ENCODE measurements at places on chromosomes 2 and 18.

GRCh38 chr18:55386545-55386944 lies 201.4 kb downstream of the TCF4 start:
- no peak for DNase-seq

GRCh38 chr2:232562515-232563151 lies 12.1 kb downstream of the EIF4E2 start:
- DNase-seq: no peak

GRCh38 chr2:198098918-198099317 lies 294.5 kb downstream of the PLCL1 start:
- peak; percentile 9 for DNase-seq

DNA sequence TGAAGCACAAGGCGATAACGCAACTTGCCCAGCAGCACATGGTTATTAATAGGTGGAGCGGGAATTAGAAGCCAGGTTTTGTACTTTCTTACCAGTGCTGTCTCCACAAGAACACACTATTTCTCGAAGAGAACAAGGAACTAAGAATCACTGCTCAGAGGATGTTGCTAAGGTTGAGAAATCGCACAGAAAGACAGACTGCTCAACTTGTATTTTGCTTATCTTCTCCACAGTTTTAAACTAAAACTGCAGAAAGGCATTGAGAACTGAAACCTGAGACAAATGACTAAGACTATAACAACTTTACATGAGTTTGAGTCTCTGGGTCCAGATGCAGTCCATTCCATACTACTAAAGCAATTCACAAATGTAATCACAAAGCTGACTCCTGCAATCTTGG lies 6.2 kb downstream of the PRKD3 start:
- DNase-seq: peak; percentile 57

GRCh38 chr2:128722489-128722888 lies 403.8 kb upstream of the HS6ST1 start:
- DNase-seq: no peak

DNA sequence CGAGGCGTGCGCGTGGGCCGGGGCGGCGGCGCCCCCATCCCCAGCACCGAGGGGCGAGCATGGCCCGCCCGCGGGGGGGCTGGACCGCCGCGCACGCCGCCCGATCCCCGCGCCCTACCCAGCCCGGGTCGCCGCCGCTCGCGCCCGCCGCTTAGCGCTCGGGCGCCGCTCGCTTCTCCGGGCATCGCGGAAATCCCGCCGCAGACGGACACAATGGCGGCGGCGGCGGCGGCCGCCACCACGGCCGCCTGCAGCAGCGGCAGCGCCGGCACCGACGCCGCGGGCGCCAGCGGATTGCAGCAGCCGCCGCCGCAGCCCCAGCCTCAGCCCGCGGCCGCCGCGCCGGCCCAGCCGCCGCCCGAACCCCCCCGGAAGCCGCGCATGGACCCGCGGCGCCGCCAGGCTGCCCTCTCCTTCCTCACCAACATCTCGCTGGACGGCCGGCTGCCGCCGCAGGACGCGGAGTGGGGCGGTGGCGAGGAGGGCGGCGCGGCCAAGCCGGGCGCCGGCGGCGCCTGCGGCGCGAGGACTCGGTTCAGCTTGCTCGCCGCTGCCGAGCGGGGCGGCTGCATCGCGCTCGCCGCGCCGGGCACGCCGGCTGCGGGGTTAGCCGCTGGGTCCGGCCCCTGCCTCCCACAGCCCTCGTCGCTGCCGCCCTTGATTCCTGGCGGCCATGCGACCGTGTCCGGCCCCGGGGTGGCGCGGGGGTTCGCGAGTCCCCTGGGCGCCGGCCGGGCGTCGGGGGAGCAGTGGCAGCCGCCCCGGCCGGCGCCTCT lies 453 bp downstream of the CABLES1 start:
- DNase-seq: peak; percentile 58

DNA sequence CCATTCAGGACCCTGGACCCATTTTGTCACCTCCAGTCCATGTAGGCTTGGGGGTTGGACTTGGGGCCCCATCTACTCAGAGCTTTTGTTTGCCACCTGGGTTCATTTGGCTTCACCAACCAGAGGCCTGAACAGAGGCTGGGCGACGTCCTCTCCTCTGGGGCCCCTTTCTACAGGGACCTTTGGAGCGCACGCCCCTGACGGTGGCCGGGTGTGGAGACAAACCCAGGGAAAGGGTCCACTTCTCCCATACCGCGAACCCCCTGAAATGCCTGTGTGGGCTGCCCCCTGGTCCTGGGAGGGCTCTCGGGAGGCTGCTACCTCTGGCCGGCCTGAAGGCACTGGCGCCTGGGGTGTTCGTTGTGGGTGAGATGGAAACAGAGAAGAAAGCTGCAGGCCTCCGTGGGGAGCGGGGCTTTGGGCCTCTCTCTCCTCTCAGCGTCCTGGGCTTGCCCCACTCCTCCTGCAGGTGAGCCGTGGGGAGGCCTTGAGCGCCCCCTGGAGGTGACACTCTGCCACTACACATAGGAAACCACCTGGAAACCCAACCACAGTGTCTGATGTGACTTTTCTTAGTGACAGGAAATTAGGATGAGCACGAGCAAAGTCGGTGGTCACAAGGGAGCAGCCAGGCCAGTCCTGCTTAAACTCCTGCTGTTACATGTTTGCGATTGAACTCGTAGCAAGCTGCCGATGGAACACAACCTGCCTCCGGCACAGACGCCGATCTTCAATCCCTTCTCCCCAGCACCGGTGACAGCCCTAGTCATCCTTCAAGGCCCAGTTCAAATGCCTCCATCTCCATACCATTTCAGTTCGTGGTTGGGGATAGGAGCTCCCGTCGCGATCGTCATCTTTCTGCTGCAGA lies 12.0 kb upstream of the NTSR2 start:
- DNase-seq: peak; percentile 12

- DNase-seq: no peak
These were observed 7.3 kb upstream of the PROM2 start for GRCh38 chr2:95266781-95267430.

- DNase-seq: peak; percentile 36
These were observed 215.3 kb upstream of the DSEL start for GRCh38 chr18:67731851-67732250.

GRCh38 chr2:38485734-38486133 lies 108.7 kb upstream of the ATL2 start:
- DNase-seq: no peak

GRCh38 chr18:30103881-30104280 lies 938.7 kb downstream of the DSC3 start:
- DNase-seq: no peak

- no peak for DNase-seq
These were observed 2.9 kb downstream of the MAT2A start for GRCh38 chr2:85541753-85542457.

DNA sequence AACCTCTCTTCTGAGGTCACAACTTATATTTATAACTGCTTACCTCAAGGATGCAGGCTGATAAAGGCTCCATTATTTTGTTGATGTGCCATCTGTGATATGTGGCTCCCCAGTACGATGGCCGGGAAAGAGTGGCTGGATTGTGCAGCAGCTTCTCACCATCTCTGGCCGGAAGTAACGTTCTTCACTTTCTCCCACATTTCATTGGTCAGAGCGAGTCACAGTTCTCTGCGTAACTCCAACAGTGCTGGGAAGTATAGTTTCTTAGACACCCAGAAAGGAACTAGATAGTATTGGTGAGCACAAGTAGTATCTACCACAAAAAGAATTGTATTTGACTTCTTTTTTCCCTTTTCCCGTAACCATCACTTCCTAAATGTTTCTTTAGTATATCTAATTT lies 28.7 kb downstream of the ZSWIM2 start:
- no peak for DNase-seq

DNA sequence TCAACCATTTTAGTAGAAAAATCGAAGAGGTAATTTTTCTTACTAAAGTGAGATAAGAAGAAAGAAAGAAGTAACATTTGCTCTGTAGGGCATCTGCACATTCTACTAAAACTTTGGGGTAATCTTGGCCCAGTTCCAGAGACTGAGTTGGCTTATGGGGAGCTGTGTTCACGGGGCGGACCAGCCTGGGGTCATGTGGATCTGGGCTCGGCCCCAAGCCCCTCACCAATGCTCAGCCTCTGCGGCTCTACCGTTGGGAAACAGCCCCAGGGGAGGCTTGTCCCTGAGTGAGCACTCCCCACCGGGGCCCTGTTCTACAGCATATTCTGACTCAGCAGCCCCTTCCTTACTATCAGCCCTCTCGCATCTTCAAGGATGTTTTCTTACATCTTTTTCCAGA lies 132.3 kb downstream of the RTP5 start:
- DNase-seq: no peak

DNA sequence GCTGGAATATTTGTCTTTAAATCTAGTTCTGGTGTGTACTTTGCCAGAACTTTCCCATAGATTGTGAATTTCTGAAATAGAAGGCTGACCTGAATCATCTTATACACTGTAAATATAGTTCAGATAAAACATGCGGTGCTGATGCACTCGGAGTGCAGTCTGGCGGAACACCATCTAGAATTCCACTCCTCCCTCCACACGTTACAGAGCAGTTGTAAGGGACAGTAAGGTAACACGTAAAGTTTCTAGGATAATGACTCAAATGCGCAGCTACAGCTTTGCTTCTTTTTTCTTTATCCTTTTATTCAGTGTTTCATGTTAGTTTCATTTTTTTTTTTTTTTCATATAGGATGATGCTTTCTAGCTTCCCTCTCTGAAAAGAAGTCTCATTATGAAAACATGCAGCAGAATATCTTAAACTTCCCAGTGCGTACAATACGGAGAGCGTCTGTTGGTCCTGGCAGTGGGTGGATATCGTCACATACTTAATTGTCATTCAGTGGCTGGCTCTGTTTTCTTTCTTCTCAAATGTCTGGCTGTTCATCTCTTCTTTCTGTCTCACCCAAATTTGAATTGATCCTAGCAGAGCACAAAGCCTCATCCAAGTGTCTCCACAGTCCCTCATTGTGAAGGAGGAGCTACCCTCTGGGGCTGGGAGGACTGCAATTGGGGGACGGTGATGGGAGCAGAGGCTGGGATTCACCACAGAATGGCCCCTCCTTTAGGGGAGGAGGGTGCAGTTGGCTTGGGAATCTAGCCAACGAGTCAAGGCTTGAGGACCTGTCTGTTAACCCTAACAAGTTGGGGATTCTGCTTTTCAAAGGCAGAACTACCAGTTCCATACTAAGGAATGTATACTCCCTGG lies 138.8 kb downstream of the MYT1L start:
- DNase-seq: no peak

GRCh38 chr2:20781656-20782265 lies 41.1 kb downstream of the LDAH start:
- DNase-seq: peak; percentile 20
